ENCODE measurements at places on chromosomes 7 and 10.

- DNase-seq = no peak
Observed at GRCh38 chr10:89335226-89335625, 7.4 kb downstream of the IFIT3 start.

GRCh38 chr7:27689591-27690164, 27.0 kb upstream of the HIBADH start:
- peak; percentile 25 for DNase-seq

DNA sequence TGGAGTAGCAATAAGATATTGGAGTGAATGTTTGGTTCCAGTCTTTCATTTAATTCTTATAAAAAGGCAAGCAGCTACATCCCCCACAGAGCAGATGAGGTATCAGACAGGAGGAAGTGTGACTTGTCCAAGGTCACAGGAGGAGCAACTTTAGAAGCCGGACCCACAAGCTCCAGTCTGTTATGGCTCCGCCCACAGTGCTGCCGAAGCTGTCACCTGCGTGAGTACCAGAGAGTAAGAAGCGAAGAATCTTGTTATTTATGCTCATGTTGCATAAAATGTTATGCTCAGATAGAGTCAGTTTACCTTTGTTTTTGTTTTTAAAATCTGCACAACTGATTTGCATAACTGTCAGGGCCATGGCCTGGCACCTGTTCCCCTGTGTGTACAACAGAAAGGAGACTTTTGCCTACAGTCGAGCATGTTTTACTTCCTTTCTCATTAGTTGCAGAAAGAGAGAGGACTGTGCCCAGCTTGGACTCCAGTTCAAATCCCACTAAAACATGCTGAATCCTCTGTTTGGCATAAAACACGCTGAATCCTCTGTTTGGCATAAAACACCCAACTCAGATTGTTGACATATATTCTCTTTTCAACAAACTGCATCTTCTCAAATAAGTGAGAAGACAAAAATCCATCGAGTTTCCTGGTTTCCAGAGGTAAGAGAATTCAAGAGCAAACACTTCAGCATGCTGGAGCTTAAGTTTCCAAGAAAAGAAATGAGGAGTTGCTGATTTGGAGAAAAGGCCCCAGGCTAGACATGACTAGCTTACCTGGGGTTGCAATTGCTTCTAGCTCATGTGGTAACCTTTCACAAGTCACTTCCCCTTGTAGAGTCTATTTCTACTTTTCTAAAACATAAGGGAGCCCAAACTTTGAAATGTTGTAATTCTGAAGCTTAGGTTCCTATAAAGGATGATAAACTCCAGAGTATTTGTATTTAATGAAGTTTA, 409.8 kb upstream of the ZMIZ1 start:
- DNase-seq = no peak

- DNase-seq = no peak
Observed at GRCh38 chr10:125149680-125150047, 10.7 kb downstream of the CTBP2 start.

DNA sequence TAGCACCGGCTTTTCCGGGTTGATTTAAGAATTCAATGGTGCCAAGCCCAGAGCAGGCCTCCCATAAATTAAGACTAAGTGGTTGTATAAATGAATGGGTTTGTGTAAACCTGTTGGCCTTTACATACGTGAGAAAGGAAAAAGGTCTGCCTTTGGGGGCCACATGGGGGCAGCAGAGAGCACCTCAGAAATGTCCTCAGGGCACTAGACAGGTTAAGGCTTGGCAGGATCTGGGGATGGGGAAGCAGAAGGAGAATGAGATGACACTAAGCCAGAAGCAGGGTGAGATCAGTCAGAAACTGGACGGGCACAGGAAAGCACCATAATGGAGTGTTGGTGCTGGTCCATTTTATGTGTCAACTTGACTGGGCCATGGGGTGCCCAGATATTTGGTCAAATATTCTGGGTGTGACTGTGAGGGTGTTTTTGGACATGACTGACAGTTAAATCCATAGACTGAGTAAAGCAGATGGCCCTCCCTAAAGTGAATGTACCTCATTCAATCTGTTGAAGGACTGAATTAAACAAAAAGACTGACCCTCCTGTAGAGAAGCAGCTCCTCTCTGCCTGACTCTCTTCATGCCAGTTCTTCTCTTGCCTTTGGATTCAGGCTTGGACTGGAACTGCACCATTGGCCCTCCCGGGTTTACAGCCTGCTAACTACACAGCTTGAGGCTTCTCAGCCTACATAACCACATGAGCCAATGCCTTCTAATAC, 58.9 kb downstream of the FRMPD2 start:
- peak; percentile 14 for DNase-seq

DNA sequence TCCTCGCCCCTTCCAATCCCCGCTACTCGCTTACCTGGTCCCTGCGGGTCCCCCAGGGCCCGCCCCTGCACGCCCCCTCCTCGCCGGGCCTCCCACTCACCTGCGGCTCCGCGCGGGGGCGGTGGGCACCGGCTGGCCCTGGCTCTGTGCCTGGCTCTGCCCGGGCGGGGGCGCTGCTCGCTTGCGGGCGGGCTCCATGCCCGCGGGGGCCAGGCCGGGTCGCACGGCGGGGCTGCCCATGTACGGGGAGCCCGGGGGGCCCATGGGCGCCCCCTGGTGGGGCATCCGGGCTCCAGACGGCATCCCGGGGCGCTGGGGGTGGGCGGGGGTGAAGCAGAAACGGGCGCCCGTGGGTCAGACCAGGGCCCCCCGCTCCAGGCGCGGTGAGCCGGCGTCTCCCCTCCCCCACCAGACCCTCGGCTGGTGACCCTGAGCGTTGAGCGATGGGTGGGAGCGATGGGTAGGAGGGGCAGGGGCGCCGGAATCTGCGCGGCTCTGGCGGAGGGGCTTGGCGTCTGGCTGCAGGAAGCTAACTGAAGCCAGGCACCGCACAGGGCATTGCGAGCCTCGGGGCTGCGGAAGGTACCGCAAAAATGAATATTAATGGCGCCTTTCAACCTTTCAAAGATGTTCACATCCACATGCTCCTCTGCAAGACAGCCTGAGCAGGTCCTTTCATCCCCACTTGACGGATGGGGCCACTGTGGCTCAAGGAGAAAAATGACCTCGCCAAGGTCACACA, 3.0 kb downstream of the SMARCD3 start:
- DNase-seq = peak; percentile 34

GRCh38 chr7:87784424-87784823, 91.7 kb downstream of the SLC25A40 start:
- no peak for DNase-seq

- DNase-seq = no peak
Observed at GRCh38 chr10:133276435-133277201, at the start of gene ADAM8. ADAM8 (minus strand) TSS chr10:133276868; CDS start chr10:133276817, 51 bp downstream.

GRCh38 chr7:36037121-36037662, 115.9 kb upstream of the EEPD1 start:
- no peak for DNase-seq

DNA sequence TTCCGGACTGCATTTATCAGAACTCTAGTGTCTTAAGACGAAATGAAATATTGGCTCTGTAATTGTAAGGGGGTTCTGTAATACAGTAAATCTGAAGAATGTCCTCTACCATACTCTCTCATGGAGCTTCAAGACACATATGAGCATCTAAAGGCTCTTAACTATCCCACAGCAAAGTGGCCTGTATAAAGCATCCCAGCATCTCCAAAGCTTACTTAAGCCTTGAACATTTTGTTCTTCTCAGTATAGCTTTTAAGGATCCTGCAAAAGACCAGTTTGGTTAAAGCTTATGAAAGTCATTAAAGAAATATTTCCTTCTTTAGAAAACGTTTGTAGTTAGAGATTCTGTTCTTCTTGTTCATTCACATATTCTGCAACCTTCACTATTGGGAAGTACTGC, 75.1 kb downstream of the HGF start:
- no peak for DNase-seq

DNA sequence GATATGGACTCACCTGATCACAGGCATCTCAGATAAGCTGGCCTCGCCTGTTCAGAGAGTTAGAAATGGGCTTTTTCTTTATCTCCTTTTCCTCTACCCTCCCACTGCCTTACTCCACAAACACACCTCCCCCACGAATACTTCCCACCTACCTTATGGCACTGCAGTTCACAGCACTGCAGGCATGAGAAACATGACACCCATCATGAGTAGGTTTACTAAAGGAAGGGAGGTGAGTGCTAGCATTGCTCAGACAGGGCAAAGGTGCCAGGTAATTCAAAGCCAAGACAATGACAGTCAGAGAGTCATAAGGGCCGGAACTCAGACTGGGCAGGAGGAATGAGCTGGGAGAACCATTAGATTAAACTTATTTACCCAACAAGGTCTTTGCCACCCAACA, 220.6 kb downstream of the FAM107B start:
- no peak for DNase-seq

- no peak for DNase-seq
Observed at GRCh38 chr10:64573623-64574325, 1052.6 kb downstream of the REEP3 start.

- no peak for DNase-seq
Observed at GRCh38 chr10:96919785-96920430, 87.8 kb downstream of the LCOR start.

GRCh38 chr10:93999401-93999851, 5.7 kb downstream of the PLCE1 start:
- DNase-seq = no peak

GRCh38 chr10:115918812-115919211, 354.2 kb downstream of the GFRA1 start:
- no peak for DNase-seq

GRCh38 chr7:33764752-33765451, 140.4 kb upstream of the BMPER start:
- DNase-seq = no peak

GRCh38 chr10:111360260-111360925, 283.6 kb downstream of the ADRA2A start:
- DNase-seq = peak; percentile 20

- no peak for DNase-seq
Observed at GRCh38 chr10:51986516-51986915, 287.1 kb upstream of the CSTF2T start.

DNA sequence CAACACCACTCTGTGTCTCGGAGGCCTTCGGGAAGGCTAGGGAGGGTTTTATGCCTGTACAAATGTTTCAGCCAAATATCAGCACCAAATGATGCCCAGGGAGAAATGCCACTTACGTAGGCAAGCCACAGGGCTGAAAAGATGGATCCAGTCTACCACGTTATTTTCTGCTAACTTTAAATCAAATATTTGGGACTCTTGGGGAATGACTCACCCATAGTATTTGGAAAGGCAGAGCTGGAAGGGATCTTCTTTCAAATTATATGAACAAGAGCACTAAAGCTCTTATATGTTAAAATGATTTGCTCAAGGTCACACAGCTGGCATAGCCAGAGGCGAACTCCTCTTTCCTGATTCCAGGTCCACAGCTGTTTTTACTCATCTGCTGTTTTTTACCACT, 591.4 kb downstream of the SORCS1 start:
- DNase-seq = no peak

DNA sequence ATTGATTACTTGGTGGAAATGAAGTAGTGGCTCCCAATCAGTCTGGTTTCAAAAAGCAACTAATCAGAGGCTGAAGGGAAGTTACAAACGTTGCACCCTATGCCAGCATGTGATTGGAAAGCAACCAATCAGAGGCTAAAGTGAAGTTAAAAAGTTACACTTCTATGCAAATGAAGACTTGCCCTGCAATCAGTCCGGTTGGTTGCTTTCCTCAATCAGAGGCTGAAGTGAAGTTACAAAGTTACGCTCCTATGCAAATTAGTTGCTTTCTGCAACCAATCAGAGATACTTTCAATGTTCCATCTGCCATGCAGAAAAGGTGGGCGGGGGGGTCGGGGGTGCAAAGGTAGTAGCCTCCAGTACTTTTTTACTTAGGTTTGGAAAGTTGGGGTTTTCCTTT, 1077.1 kb downstream of the TYW1 start:
- DNase-seq = no peak

DNA sequence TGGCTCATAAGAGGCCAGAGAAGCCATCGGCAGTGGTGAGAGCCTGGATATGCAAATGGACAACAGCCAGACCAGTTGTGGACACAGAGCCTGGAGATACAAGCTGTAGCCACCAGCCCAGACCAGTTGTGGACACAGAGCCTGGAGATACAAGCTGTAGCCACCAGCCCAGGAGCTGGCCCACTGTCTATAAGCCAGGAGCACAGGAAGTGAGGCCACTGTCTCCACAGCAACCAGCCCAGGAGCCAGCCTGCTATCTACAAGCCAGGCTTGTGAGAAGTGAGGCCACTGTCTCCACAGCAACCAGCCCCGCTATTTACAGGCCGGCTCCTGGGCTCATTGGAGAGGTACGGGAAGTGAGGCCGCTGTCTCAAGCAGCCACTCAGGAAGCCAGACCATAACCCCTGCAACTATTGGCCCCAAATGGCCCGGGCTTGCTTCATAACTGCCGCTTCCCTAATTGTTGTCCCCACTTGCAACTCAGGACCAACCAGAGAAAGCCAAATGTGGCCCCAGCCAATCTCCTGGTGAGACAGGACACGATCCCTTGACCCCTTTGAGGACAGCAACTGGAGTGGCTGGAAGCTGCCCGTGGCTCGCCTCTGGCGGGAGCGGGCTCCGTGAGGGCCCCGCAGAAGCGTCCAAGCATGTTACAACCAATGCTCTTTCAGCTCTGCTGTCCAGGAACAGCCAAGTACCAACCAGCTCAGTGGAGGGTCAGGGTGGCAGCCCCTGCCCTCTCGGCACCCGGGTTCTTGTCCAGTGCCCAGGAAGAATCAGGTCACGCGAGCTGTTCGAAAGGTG, 44.1 kb upstream of the CNPY1 start:
- peak; percentile 95 for DNase-seq

GRCh38 chr10:78866731-78867554, 201.8 kb upstream of the ZMIZ1 start:
- no peak for DNase-seq

Measured in NCI-H1092 (cell line).